ENCODE measurements at places on chromosomes 16 and 17.

GRCh38 chr17:8376271-8377067, at the start of gene KRABD2:
TSS of gene KRABD2 (minus strand) at chr17:8376704.
- peak; percentile 94 for DNase-seq

GRCh38 chr17:39666601-39667261, 1.5 kb upstream of the PNMT start:
- no peak for DNase-seq

- no peak for DNase-seq
Observed at GRCh38 chr16:9270424-9270823, 179.0 kb downstream of the HAPSTR1 start.

DNA sequence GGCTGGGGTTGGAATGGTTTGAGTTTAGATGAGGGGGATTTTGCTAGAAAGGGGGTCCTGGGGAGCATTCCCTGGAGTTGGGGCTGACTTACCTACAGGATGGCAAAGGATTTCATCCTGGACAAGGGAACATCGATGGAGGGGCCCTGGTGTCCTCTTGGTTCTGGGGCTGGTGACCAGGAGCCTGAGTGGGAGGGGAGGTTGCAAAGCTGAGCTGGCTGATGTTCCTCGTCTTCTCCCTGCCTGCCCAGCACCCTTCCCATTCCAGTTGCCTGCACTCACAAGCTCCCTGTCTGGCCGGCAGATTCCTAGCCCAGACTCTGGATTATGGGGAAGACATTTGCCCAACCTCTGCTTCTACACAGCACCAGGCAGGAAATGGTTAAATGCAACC, 37.2 kb downstream of the ITGAE start:
- no peak for DNase-seq

- DNase-seq, result no peak
Observed at GRCh38 chr16:84068783-84069462, 26.3 kb upstream of the SLC38A8 start.

DNA sequence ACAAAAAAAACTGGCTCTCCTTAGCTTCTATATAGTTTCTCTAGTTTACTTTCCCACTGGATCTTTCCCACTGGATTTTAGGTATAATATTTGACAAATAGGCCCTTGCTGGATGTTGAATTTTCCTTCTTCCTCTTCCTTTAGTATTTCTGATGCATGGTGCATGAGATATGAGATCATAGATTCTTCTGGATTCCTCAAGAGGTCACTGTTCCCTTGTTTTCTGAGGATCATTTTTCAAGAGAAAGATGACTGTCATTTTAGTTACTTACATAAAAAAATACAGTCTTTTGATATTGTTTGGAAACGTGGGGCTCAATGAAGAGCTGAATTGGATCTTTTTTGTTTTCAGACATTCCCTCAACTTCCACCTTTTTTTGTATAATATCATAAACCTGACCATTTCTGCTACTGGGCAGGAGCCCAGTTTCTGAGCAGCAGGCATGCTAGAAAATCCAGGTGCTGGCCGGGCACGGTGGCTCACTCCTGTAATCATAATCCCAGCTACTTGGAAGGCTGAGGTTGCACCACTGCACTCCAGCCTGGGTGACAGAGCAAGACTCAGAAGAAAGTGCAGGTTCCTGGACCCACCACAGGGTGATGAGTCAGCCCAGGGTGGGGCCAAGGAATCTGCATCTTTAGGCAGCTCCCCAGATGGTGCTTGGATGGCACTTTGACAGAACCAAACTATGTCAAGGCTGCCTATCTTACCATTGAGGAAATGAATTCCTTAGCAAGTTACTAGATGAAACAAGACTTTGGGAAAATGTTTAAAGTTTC, 70.3 kb downstream of the SDR42E1 start:
- DNase-seq, result peak; percentile 87

- DNase-seq, result no peak
Observed at GRCh38 chr16:82891918-82892317, 265.1 kb downstream of the CDH13 start.

GRCh38 chr16:75193265-75193650, 13.7 kb downstream of the CTRB2 start:
- peak; percentile 25 for DNase-seq

DNA sequence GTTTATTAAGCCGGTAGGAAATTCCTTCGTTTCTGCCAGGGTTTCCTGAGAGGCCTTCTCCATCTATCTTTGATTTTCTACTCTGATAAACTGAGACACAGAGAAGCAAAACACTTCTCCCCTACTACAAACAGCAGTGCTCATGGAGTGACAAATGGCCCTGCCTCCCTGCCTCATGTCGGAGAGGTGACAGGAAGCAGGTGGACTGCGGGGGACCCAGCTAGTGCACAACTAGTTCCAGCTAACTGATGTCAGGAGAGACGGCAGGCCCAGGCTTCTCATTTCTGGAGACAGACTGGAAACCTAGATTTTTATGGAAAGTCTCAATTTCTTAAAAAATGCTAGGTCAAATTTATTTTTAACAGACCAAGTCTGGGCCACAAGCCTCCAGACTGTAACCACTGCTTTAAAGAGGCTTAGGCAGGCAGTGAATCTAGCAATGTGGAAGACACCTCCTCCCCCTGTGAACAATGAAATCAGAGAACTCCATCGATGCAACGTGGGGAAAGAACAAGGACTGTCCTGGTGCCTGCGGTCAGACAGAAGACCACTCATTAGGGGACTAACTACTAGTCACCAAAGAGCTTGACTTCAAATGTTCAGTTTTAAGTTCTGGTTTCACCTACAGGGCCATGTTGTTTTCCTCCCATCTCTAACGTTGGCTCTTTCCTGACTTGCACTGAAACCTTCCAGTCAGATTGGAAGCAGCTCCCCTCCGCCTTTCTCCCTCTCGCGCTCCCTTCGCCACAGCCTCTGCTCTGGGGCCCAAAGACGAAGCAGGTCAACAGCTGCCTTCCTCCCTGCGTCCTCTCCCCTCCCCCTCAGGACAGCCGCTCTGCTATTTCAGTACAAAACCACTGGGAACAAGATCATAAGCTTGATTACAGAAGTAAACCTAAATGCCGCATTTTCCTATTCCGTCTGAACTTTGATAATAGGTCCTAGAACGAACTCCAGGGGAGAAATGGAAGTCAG, 17.6 kb downstream of the GTF3C1 start:
- DNase-seq, result no peak

GRCh38 chr17:40604327-40605080, 39.2 kb upstream of the CCR7 start:
- no peak for DNase-seq

- no peak for DNase-seq
Observed at GRCh38 chr17:29663155-29663554, 40.4 kb upstream of the CORO6 start.

DNA sequence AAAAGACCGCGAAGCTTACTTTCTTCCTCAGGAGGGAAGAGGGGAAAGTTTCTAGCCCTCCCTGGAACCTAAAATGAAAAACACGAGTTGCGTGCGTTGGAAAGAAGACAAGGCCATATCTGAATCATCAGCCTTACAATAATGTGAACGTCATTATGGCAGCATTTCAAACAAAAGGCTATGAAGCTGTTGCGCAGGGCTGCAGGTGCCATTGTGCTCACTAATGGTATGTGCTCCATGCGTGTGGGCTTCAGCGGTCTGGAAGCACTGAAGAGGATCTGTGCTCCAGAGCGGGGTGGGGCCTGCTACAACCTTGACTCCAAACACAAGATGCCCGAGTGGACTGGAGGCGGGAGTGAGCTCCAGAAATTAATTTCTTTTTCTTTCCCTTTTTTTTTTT, 12.1 kb upstream of the CYB5B start:
- peak; percentile 60 for DNase-seq

GRCh38 chr17:36148559-36149295, 27.7 kb downstream of the TBC1D3B start:
- DNase-seq, result peak; percentile 77

DNA sequence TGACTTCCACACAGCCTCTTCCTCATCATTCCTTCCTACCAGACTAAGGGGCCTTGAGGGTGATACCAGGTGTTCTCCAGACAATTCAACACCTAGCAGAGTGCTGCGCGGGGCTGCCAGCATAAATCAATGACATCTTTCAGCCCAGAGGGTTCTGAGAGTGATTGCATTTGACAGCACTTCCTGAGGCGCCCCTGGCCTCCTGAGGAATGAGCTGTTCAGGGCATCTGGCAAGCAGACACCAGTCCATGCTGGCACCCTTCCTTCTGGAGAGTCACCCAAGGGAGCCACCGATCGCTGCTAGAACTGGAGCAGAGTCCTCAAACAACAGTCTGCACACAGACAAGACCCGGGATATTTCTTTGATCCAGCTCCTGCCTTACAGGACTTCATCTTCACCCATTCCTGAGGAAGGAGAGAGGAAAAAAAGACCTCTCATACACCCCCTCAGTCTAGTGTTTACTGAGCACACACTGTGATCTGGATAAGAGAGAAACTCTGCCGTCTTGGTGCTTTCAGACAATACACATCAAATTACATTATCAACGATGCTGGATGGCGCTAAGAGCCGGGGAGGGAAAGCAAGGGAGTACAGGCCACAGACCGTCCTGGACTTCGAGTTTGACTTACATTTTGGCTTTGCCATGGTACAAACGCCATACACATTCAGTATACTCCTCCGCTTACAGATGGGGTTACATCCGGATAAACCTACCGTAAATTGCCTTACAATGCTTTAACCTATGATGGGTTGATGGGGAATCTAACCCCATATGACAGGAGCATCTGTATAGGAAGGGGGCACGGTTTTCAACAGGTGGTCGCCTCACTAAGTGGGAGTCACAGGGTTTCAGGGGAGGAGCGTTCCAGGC, 23.0 kb downstream of the NPTX1 start:
- no peak for DNase-seq

GRCh38 chr16:56348168-56349085, 76.9 kb downstream of the AMFR start:
- no peak for DNase-seq

DNA sequence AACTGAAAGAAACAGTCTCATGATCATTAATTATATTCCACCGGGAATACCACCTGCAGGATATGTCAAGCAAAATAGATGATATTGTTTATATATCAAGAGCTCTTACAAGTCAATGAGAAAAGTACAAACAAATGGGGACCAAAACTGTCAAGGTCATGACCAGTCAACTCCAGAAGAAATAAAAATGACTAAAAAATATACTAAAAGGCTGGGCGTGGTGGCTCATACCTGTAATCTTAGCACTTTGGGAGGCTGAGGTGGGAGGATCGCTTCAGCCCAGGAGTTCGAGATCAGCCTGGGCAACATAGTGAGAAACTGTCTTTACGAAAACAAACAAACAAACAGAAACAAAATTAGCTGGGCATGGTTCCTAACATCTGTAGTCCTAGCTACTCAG, 49.8 kb upstream of the SCNN1B start:
- no peak for DNase-seq

DNA sequence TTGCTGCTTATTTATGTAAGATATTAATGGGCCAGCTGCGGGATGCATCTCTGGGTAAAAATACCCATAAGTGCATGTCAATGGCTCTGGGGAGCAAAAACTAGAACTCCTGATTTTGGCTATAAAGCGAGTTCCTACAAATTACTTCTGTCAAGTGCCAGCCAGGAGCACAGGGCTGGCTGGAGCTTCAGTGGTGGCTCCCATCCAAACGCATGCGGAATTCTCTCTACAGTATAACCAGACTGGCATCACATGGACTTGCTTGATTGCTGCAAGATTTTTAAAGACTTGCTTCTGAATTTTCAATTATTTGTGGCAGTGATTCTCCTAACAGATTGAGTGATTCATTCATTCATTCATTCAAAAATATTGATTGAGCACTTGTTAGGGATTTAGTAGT, 260.9 kb downstream of the PHKB start:
- DNase-seq, result no peak

DNA sequence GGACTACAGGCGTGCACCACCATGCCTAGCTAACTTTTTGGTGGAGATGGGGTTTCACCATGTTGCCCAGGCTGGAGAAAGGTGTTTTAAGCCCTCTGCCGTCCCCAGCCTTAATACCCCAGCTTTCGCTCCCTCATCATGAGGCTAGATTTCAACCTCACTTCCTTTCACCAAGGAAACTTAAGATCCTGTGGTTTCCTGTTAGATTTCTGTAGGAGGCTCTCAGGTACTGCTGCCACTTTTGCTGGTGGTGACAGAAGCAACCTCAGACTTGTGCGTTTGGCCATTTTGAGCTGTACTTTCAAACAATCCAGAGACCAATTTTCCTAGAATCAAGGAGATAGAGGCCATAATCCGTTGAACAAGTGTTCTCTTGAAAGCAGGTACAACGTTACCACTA, 36.2 kb downstream of the MPHOSPH6 start:
- DNase-seq, result no peak
